ENCODE measurements at places on chromosomes 6 and 20. TPM values are rescaled to one million over a fixed set of nuclear protein-coding genes. Genes with fewer than 3 reads are reported as not detected.

MUC21 gene
- total RNA-seq, result 721 TPM

APOBEC2 gene
- not detected for total RNA-seq

KIAA1755 gene
- 0.32 TPM for total RNA-seq

DNA sequence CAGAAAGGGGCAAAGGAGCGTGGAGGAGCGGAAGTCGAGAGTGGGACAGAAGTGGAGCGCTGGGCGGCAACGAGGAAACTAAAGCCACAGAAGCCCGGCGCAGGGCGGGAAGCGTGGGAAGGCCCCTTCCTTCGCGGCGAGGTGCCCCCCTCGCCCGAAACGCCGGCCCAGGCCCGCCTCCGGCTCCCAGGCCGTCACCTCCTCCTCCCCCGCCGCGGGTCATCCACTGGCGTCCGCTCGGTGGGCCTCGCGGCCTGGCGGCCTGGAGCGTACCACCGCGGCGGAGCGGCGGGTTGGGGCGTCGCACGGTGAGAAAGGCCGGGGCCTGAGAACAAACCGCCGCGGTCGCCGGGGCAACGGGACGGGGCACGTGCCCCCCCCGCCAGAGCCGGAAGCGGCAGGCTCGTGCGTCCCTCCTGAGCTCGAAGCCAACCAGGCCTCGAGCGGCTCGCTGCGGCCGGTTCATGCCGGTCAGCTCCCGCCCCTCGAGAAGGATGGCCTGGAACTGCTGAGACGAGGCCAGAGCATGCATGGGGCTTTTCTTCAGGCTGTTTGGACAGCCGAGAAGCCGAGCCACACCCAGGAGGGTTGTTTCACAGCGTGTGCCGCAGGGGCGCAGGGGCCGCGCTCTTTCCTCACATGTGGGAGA lies at the start of gene TCP11:
TSS of gene TCP11 (minus strand) at position 333 of the 649 bp plus-strand sequence. CDS start 469 bp downstream, outside the sequence.
- peak; percentile 63 for ATAC-seq

TSHZ2 gene
- 10.3 TPM for total RNA-seq

- ATAC-seq, result no peak
These were observed 3.0 kb upstream of the DDX43 start for GRCh38 chr6:73391675-73392074.

DNA sequence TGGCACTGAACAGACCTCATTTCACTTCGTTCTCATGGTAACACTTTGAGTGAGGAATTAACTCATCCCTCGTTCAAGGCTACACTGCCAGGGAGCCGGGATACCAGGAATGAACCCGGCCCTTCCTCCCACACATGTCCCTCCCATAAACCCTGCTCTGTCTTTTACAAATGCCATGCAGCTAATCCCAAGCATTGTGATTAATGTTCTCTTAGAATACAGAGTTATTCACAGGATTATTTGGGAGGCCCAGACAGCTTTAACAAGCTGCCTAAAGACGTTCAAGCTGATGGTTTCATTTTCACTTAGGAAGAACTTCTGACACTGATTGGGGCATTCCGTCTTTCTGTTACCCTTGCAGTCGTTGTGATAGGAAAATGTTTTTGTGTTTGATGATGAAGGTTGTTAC lies 42.5 kb upstream of the CD83 start:
- ATAC-seq, result peak; percentile 78

ATP6V1G2 gene
- total RNA-seq, result not detected

GRCh38 chr20:10935658-10936402 lies 262.0 kb upstream of the JAG1 start:
- ATAC-seq, result no peak

Data from esophagus mucosa (tissue), 1 donor.